HS-27A (cell line): ENCODE measurements at places on chromosomes 6 and 20.

- DNase-seq: no peak
These were observed 20.6 kb downstream of the TMEM242 start for GRCh38 chr6:157302736-157303135.

GRCh38 chr6:117494283-117494682 is 11.8 kb downstream of the DCBLD1 start:
- DNase-seq: no peak

DNA sequence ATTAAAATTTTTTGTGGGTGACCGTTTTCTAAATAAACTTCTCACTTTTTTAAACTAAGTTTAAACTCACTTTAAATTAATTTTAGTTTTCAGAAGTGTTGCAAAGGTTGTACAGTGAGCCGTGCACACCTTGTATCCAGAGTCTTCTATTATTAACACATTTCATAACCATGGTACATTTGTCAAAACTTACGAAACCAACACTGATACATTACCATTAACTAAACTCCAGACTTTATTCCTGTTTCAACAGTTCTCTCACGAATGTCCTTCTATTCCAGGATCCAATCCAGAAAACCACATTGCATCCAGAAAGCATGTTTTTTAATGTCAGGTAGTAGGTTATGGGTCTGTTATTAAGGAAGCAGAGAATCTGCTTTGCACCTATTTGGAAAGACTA is 319.9 kb downstream of the CBLN4 start:
- DNase-seq: no peak

DNA sequence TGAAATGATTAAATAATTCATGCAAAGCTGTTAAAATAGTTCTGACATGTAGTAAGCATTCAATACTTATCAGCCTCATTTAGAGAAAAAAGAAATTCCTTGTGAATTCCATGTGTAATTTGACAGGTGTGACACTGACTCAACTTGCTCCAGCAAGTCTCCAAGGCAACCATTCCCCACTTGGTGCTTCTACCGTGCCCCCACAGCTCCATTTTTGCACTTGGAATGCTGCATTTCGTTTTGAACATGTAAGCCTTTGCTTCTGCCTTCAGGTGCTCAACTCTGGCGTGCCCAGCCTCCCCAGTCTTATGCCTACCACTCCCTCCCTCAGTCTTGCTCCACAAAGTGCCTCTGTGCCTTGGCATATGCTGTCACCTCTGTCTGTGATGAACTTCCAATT is 760.6 kb upstream of the CHD6 start:
- no peak for DNase-seq

DNA sequence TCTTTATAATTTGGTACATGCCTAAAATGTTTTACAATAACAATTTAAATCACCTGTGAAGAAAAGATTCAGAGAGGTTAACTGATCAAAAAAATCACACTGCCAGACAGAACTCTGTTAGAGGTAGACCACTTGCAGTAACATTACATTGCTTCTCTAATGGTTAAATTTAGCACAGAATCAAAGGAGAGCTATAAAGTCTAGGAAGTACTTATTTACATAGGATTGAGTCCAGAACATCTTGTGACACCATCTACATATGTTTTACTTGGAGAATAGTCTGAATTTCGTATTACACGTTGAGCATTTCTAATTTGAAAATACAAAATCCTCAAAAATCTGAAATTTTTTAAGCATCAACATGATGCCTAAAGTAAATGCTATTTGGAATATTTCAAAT is 17.2 kb upstream of the TBC1D20 start:
- no peak for DNase-seq

- no peak for DNase-seq
These were observed 653 bp downstream of the NAA20 start for GRCh38 chr20:20017844-20018185.

DNA sequence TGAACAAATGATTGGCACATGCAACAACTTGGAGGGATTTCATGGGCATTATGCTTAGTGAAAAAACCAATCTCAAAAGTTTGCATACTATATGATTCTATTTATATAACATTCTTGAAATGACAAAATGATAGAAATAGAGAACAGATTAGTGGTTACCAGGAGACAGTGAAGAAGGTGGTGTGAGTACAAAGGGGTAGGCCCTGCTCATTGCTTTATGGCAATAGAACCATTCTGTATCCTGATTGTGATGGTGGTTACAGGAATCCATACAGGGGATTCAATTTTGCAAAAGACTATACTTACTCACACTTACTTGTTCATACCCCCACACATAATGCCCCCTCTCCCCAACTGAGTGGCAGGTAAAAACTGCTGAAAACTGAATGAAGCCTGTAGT is 30.2 kb upstream of the LAMA4 start:
- no peak for DNase-seq

- no peak for DNase-seq
These were observed 48.9 kb downstream of the RNASET2 start for GRCh38 chr6:166907373-166907841.

GRCh38 chr6:9789201-9789600 is 625.7 kb downstream of the TFAP2A start:
- DNase-seq: peak; percentile 38

- peak; percentile 75 for DNase-seq
These were observed 29.0 kb downstream of the MOCS3 start for GRCh38 chr20:50987493-50988210.

GRCh38 chr6:108653949-108654348 is 93.2 kb downstream of the FOXO3 start:
- no peak for DNase-seq

DNA sequence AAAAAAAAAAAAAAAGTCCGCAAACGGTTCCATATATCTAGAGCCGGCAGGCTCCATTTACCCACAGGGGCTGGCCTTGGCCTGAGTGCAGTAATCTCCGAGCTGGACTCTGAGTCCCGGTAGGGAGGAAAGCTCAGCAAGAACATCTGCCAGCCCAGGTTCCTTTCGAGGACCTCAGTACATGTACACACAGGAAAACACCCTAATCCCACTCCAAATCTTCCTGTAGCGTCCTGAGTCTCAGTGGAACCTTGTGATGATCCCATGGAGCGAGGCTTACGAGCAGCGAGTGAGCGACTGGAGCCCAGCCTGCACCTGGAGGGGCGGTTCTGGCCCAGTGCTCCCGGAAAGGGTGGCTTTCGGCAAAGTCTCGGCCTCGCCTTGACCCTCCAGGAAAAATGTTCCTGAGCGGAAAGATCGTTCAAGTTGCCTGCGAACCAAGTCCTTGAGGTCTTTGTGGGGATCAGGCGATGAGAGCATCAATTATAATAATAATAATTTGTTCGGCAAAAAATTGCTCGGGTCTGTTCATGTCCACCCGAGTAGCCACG is 32.1 kb downstream of the PRSS16 start:
- no peak for DNase-seq

GRCh38 chr6:142074516-142074915 is 58.2 kb upstream of the GJE1 start:
- DNase-seq: no peak

GRCh38 chr6:107780226-107780625 is 43.9 kb downstream of the SCML4 start:
- no peak for DNase-seq

- DNase-seq: no peak
These were observed 31.8 kb downstream of the CPXM1 start for GRCh38 chr20:2768632-2769015.

DNA sequence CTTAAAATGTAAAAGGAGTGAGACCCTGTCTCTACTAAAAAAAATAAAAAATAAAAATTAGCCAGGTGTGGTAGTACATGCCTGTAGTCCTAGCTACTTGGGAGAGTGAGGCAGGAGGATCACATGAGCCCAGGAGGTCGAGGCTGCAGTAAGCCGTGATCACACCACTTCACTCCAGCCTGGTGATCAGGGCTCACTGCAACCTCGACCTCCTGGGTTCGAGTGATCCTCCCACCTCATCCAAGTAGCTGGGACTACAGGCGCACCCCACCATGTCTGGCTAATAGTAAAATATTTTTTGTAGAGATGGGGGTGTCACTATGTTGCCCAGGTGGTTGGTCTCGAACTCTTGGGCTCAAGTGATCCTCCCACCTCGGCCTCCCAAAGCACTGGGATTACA is 8.1 kb upstream of the FOXS1 start:
- DNase-seq: no peak

DNA sequence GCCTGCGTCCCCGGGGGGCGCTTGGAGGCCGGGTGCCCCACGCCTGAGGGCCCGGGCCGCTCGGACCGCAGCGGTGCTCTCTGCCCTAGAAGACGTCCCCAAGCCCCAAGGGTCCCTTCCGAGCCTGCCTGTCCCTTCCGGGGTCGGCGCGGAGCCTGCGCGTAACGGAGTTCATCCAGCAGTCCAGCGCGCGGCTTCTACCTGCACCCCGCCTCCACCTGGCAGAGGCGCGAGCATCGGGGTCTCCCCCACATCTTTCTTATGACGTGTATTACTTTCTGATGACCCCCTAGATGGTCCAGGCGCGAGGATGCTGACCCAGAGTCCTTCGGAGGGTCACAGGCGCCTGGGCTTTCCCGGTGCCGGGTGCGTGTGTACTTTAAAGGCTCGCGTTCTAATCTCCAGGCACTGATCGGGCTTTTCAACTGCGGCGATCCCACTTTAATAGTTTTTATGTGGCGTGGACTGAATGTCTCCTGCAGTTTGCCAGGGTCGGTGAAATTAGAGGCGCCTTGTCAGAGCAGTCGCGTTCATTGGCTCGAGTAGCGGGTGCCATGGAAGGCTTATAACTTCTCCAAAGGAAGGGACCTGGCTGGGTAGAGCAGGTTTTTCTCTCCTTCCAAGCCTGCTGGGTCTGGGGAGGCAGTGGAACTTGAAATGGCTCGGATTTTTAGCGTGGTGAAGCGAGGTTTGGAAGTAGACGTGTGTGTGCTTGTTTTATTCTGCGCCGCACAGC is 912 bp downstream of the EYA4 start:
- no peak for DNase-seq

- no peak for DNase-seq
These were observed 10.9 kb downstream of the DUSP15 start for GRCh38 chr20:31859266-31859997.

- no peak for DNase-seq
These were observed 8.5 kb downstream of the GRIK2 start for GRCh38 chr6:101401792-101402621.

GRCh38 chr20:46575937-46576461 is 25.5 kb upstream of the OCSTAMP start:
- no peak for DNase-seq

GRCh38 chr6:53344969-53345368 is 3.8 kb downstream of the ELOVL5 start:
- DNase-seq: no peak

DNA sequence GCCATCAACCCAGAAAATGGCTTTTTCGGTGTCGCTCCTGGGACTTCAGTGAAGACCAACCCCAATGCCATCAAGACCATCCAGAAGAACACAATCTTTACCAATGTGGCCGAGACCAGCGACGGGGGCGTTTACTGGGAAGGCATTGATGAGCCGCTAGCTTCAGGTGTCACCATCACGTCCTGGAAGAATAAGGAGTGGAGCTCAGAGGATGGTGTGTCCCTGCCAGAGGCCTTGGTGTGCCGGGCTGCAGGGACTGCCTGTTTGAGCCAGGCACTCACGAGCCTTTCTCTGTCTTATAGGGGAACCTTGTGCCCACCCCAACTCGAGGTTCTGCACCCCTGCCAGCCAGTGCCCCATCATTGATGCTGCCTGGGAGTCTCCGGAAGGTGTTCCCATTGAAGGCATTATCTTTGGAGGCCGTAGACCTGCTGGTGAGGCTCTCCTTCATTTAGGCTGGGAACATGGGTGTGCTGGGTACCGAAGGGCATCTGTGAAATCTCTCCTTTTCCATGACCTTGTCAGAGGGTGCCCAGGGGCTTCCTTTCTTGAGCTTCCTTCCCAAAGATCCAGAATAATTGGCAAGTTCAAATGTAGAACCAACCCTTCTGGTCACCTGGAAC is 3.4 kb downstream of the PCK1 start:
- DNase-seq: no peak

- DNase-seq: no peak
These were observed 74.5 kb downstream of the HUS1B start for GRCh38 chr6:582370-582769.

DNA sequence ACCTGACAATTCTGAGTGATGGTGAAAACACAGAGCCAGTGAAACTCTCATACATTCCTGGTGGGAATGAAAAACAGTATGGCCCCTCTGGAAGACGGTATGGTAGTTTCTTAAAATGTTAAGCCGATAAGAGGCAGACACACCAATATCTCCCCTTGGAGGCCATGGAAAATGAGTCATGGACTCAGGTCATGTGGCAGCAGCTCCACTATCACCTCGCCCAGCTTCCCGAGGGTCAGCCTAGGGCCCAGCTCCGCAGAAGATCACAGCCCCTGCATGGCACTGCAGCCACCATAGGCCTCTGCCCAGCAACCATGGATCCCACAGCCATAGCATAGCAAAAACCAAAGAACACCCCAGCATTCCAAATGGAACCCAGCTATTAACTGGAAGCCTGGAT is 21.4 kb downstream of the BPIFA1 start:
- no peak for DNase-seq

DNA sequence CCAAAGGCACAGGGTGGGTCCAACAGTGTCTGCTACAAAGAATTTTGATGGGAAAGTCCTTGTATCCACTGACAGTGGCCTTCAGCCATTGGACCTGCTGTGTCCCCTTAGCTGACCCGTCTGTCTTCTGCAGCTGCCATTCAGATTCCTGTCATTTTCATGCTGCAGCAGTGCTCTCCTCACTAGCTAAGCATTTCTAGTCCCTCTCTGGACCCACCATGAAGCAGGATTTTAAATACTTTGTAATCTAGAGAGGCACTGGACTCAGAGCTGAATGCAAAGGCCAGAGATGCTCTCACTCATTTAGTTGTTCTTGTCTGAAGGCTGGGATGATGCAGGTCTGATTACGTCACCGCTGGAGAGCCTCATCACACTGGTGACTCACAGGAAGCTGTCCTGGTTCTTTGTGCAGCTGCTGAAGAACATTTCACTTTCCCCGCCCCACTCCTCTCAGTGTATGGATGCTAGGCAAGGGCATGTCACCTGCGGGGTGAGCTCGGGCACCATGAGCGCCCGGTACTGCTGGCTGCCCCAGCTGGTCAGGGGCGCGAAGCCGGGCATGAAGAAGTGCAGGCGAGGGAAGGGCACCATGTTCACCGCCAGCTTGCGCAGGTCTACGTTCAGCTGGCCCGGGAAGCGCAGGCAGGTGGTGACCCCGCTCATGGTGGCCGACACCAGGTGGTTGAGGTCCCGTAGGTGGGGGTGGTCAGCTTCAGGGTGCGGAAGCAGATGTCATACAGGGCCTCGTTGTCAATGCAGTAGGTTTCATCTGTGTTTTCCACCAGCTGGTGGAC is 19.4 kb upstream of the TUBB2A start:
- peak; percentile 19 for DNase-seq

- no peak for DNase-seq
These were observed 7.9 kb upstream of the GMNN start for GRCh38 chr6:24766680-24767462.
